ENCODE measurements at places on chromosomes 1 and 21. TPM values are rescaled to one million over a fixed set of nuclear protein-coding genes. Genes with fewer than 3 reads are reported as not detected.

GRCh38 chr1:199290186-199290585 is 651.3 kb downstream of the PTPRC start:
- no peak for DNase-seq

Gene GBP6
- 0.16 TPM for total RNA-seq

Gene SF3B4
- total RNA-seq = 11.0 TPM

DNA sequence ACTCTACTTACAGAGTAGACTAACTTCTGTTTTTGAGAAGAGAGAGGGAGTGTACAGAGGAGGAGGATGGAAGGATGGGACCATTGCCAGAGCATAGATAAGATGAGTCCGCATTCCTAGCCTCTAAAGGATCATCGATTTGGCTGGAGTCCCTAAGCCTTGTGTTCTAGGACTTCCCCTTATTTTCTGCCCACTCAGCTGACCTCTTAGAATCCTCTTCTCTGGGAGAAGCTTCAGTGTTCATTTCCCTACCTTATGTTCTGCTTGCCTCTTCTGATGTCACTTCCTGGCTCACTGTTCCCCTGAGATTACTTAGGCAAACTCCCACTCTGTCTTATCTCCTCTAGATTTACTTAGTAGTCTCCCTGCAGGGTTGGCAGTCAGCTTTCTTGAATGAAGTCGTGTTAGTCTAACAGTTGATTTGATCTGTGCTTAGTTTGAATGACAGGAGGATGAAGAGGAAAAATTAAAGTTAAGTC is 156.7 kb downstream of the SYT2 start:
- DNase-seq = no peak

Gene OR2AK2
- total RNA-seq = not detected

Gene CA14
- not detected for total RNA-seq

DNA sequence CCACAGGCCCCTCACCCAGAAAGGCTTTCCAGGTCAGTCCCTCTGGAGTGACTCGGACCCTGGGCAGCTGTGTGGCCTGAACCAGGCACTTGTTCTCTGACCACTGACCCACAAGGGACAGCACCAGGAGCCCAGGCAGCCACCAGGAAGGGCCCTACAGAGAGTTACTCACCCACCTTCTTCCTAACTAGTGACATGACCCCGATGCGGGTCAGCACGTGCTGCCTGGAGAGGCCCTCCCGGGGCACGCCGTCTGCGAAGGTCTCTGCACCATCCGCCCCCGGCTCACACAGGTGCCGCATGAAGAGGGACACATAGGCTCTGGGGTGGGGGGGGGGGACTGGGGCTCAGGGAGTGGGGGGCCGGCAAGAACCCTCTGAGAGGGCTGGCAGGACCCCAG is 55.8 kb downstream of the CHD5 start:
- no peak for DNase-seq

DNA sequence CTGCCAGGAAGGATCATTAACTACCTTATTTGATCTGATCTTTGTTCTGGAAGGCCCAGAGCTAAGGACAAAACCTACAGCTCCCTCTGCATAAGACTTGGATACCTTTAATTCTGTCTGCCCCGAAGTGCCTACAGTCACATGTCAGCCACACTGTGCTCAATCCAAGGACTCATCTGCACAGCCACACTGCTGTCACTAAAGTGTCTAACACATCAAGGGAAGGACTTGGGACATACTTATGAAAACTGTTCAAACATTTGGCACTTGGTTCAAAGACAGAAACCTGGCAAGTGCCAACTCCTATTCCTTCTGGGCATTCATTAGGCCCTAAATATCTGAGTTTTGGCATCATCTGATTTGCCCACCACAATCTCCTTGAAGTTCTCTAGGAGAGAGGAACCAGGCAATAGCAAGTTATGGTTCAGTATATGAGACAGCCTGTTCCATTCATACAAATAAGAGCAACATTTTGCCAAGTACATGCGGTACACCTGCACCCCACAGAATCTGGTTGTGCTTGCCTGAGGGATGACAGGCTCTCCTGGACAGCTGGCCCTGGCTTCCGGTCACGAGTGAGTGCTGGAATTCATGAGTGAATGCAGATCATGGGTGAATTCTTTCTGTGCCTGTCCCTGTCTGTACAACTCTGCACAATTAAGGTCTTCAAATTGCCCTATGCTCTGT is 105.9 kb downstream of the KCNK1 start:
- DNase-seq = no peak

Gene EPS15
- total RNA-seq = 21.0 TPM

Gene HEATR1
- 35.5 TPM for total RNA-seq

Gene ELAPOR1
- total RNA-seq = 0.21 TPM

Gene OR10J5
- not detected for total RNA-seq
